Stimulated activated CD8-positive, alpha-beta memory T cell treated with anti-CD3 and anti-CD28 coated beads, Interleukin-4, amount 100 ng/mL, for 24 hours (primary cell): ENCODE measurements at places on chromosomes 7 and 10.

GRCh38 chr10:74034301-74034700 lies 36.4 kb downstream of the VCL start:
- DNase-seq = no peak

- DNase-seq = no peak
These were observed 56.1 kb upstream of the PDLIM1 start for GRCh38 chr10:95346715-95347401.

DNA sequence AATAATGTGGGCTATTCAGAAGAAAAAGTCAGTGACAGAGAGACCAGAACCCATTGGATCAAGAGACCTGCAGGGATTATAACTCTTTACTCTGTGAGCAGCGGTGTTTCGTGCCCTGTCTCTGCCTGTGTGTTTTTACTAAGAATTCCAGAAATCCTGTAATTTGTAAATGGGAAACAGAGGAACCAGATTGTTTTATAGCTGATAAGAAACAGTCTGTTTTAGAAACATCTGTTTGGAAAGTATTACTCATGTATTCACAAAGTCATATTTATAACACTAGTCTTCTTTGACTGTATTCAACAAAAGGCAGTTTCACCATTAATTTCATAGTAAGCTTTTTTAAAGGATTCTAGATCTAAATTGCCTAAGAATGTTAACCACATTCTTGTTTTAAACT lies 30.0 kb upstream of the VDAC2 start:
- no peak for DNase-seq

- no peak for DNase-seq
These were observed 273.1 kb downstream of the XPNPEP1 start for GRCh38 chr10:109650228-109650627.
